ENCODE measurements at places on chromosomes 16 and 17.

GRCh38 chr17:63138713-63139112, 172.7 kb downstream of the TANC2 start:
- DNase-seq, result no peak

GRCh38 chr16:67199011-67199807, at the start of gene ELMO3:
Gene ELMO3 (plus strand): TSS chr16:67199131. CDS start chr16:67199327, 196 bp downstream.
- DNase-seq, result no peak

- DNase-seq, result no peak
Observed at GRCh38 chr16:25014500-25015147, 545 bp downstream of the ARHGAP17 start.

GRCh38 chr17:76946772-76947135, 78.5 kb downstream of the MGAT5B start:
- no peak for DNase-seq

DNA sequence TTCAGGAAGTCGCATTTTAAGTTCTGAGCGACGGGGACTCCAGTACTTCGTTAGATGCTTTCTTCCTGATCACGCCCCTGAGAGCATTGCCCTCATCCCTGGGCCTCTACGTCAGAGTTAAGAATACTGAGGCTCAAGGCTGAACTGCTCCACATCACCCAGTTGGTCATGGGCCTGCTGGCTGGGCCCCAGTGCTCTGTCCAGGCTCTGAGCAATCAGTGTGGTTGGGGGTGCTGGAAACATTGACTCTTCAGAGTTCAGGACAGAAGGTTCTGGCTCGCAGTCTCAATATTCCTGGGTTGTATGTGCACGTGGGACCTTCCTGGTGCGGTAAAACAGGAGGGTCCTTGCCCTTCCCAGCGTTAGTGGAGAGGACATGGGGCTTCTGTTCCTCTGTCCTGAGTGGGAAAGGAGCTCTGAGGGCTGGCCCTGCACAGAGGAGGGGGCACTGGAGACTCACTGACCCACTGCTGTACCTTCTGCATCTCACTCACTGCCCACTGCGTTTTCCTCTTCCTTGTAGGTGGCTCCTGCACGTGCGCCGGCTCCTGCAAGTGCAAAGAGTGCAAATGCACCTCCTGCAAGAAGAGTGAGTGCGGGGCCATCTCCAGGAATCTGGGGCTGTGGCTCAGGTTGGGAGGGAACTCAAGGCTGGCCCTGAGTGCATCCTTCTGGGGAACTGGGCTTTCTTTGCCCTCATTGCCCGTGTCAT, 518 bp downstream of the MT1E start:
- no peak for DNase-seq

DNA sequence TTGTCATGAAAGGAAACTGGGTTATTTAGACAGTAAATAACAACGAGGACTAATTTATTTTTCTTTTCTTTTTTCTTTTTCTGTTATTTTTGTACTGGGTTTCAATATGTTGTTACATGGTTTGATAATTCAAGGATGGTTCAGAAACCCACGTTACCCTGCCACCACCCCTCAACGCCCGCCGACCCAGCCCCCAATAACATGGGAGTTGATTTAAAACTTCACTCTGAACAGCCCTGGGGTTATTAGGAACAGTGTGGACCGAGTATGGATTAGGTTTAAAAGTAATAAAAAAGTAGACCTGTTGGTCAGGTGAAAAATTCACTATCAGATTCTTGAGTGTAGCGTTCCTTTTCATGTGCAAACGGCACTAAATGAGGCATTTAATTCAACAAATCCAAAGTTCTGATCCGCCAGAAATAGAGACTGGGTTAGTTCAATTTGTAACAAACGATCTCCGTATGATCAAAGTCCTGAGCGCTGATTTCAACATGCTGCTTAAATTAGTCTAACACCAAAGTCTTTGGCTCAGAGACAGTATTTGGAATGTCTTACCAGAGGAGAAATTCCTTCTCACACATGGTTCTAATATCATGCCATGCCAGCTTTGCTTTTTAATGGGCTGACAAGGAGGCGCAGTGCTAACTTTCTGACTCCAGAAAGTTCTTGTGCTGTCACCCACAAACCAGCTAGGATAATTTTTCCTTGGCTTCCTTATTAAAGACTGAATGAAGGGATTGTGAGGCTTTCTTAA, 173.1 kb upstream of the IRX3 start:
- no peak for DNase-seq

GRCh38 chr16:11234884-11235702, 20.9 kb downstream of the SOCS1 start:
- no peak for DNase-seq

GRCh38 chr17:57551321-57552079, 193.6 kb downstream of the CCDC182 start:
- no peak for DNase-seq

All from RWPE2 (cell line).